ENCODE measurements at places on chromosomes 1 and 21.

GRCh38 chr1:54653036-54653435 is 11.4 kb downstream of the MROH7 start:
- DNase-seq, result no peak

GRCh38 chr1:20126806-20127440 is 7.6 kb upstream of the PLA2G2D start:
- DNase-seq, result no peak

DNA sequence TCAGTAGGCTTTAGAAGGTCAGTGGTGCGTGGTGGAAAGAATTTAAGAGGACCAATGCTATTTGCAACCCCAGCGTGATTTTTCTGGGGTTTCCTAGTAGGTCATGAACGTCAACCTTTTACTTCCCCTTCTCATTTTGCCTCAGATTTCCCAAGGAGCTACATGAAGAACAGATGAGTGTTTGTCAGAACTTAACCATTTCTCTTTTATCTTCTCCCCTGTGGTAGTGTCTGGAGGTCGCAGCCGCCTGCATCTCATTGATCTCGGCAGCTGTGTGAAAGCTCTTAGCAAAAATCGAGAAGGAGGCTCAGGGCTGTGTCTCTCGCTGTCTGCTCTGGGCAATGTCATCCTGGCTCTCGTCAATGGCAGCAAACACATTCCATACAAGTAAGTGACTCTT is 491.1 kb downstream of the KIF26B start:
- DNase-seq, result no peak

GRCh38 chr1:165316153-165316772 is 40.3 kb downstream of the LMX1A start:
- no peak for DNase-seq

DNA sequence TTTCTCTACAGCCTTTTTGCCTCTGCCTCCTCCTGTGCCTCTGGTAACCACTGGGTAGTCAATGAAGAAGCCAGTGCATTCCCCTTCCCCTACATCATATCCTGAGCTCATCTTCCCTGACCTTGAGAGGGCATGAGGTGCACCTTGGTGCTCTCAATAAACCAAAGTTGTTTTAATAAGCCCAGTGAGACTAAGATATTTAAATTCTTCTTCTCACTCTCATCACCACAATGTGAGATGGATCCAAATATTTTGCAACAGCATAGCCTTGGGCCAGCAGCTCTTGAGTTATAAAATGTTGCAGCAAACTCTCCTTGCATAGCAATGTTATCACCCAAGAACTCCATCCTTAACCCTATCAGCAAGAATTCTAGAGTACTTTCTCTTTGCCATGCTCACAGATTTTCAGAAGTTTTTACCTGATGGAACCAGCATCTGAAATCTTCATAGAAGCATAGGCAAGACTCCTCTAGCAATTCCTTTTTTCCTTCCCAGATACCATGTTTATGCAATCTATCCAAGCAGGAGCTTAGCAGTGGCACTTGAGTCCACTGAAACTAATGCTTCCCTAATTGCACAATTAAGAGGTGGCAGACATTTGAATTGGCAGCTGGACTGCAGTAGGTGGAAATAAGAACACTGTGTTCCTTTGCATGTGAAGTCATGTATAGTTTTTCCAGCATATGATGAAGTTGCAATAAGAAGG is 36.8 kb downstream of the CDC7 start:
- DNase-seq, result no peak

GRCh38 chr1:228215663-228216116 is 7.8 kb downstream of the OBSCN start:
- no peak for DNase-seq

DNA sequence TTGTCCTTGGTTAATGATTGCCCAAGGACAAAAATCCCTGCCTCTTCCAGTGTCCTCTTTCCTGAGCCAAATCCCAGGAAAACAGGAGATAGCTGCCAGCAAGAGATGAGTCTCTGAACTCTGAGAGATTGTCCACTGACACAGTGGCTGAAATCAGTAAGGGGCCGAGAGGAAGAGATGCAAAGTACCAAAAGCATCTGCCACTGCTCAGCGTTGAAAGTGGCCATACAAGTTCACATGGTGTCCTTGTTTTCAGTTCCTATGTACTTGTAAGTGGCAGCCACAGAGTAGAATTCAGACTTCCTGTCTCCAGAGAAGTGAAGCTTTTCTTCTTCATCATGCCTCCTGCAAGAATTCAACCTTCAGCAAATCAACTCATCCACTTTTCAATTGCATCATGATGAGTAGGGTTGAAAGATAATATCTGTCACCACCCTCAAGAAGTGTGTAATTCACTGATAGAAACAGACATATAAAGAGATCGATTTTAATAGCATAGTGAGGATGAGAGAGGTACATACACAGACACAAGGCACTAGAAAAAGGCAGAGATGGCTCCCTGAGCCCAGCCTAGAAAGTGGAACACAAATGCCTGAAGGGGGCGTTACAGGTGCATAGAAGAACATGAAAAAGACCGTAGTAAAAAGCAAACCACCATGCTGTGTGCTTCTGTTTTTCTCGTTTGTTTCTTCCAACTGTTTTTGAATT is 185.8 kb downstream of the MRPL39 start:
- DNase-seq, result peak; percentile 65

DNA sequence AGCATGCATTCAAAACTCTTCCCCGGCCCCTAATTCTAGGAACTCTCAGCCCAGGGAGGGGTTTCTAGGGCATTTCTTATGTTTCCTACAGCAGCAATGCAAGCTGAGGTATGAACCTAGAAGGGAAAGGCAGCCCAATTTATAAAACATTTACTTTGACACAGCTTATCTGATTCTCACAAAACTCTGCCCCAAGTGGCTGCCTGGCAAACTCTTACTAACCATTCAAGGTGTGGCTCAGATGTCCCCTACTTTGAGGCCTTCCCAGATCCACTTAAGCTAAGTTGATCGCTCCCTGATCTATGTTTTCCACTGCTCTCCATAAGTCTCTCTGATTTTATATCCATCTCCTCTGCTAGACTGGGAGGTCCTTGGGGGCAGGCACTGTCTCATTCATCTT is 35.4 kb downstream of the AK2 start:
- no peak for DNase-seq

GRCh38 chr21:42554251-42554961 is 40.8 kb downstream of the SLC37A1 start:
- DNase-seq, result no peak

DNA sequence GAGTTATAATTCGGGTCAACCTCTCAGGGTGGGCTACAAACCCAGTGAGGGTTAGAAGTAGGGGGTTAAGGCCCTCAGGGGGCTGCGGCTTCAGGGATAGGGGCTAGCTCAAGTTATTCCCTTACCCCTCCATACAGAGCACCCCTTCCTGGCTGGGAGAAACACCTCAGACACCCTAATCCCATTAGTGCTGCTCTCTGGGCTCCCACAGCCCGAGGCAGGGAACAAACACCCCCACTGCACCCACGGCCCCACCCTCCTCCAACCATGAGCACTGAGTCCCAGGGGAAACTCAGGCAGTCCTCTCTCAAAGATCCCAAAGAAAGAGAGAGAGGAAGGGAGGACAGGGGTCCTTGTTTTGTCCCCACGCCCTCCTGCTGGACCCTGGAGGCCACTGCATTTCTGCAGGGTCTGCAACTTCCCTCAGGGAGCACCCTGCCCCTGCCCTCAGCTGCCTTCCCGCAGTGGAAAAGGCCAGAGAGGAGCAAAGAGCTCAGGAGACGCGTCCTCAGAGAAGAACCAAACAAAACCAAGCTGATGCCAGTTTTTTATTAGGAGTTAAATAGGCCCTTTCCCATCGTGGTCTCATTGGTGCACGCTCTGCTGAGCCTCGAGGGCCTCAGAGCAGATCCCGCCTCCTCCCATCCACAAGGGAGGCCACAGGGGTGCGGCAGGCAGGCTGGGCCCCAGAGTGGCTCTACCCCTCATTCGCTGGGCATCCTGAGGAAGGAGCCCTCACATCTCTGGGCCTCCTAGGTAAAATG is 1.4 kb upstream of the S100A4 start:
- no peak for DNase-seq

DNA sequence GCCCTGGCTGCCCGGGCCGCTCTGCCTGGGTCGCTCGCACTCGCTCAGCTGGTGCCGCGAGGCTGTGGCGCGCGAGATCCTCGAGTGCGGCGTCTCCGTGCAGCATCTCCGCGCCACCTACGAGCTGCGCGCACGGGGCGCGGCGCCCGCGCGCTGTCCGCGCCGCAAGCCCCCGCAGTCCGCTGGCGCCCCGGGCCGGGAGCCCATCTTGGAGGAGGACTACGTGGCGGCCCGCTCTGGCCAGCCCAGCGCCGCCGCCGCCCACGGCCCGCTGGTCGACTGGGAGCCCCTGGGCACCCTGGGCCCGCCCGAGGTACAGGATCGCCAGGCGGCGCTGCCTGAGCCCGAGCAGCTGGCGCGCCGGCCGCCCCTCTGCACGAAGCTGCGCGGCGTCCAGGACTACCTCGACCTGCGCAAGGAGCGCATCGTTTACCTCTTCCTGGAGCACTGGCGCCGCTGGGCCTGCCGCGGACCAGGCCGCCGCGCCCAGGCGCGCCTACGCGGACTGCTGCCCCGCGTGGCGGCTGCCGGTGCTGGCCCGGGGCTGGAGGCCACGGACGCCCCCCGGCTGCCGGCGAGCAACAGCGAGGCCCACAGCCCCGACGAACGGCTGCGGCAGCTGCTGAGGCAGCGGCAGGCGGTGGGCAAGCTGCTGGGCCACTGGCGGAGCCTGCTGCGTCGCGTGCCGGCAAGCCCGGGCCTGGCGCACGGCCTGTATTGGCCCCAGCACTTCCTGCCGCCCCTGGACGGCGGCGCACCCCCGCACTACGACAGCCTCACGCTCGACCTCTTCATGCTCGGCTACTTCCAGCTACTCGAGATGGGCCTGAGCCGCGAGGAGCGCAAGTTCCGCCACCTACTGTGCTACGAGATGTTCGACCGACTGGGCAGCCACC is 10.9 kb downstream of the TNFRSF25 start:
- peak; percentile 53 for DNase-seq

DNA sequence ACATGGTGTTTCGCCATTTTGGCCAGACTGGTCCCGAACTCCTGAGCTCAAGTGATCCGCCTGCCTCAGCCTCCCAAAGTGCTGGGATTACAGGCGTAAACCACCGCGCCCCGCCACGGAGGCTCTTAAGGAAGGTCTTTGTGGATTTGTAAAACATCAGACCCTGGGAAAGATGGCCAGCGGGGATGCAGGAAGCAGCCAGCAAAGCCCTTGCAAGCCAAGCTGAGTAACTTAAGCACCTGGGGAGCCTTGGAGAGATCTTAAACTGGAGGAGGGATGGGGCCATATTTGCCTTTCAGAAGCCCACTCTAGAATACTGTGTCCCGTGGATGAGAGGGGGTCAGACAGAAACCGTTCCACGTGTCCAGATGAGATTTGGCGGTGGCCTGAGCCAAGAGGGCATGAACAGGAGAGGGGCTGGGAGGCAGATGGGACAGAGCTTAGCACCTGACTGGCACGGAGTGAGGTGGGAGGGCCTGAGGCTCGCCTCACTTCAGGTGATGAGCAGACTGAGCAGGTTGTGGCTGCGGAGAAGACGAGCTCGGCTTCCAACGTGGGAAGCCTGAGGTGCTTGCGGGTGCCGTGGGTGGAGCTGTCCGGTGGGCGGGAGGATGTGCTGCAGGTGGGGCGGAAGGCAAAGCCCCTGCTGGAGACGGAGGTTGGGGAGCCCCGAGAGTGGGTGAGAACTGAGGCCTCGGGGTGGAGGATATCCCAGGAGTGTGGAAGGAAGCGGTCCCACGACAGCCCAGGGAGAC is 11.7 kb downstream of the C1orf216 start:
- peak; percentile 37 for DNase-seq

DNA sequence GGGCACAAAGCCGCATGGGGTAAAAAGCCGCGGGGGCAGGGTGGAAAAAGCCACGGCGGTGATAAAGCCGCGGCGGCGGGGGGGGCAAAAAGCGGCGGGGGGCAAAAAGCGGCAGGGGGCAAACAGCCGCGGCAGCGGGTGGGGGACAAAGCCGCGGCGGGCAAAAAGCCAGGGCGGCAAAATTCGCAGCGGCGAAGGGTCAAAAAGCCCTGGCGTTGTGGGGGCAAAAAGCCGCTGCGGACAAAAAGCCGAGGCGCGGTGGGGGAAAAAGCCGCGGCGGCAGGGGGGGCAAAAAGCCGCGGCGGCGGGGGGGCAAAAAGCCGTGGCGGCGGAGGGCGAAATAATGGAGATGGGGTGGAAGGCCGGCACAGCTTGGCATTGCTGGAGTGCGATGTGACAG is 3902.9 kb downstream of the SRGAP2C start:
- DNase-seq, result no peak

DNA sequence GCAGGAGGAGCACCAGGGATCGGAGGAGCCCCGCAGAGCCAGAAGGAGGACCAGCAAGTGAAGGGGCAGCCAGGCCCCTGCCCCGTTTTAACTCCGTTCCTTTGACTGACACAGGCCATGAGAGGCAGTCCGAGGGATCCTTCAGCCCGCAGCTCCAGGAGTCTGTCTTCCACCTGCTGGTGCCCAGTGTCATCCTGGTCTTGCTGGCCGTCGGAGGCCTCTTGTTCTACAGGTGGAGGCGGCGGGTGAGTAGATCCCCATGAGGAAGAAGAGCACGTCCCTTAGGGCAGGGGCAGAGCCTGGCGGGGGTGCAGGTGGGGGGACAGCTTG is 13.3 kb downstream of the CSF1 start:
- no peak for DNase-seq

DNA sequence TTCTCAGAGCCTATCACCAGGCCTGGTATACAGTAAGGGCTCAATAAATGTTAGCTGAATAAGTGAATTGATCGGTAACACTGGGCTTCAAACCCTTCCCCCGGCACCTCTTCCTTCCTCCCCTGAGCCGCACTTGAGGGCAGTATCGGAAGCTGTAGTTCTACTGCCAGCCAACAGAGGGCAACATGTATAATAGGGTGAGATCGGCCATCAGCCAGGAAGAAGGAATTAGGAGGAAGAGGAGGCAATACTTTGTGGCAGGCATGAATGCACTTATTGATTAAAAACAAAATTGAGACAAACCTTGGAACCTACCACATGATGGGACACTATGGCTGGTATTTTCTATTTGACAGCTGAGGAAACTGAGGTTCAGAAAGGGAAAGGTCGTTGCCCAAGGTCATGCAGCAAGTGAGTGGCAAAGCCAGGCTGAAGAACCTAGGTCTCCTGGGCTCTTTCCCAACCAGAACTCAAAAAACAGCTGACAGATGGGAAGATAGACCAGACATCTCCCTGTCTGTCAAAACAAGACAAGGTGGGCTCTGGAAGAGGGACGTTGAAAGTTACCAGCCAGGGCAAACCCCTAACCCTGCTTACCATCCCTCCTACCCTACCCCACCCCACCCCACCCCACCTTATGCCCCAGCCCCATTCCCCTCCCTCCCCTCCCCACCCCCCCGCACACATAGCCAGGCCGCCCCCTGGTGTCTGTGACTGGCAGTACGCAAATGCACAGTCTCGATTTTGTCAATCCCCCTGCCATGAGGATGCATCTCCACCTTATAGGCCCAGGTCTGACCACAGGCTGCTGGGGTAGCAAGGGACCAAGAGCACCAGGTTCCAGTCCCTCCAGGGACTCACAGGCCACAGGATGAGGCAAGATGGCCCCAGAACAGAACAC is 107.3 kb upstream of the RUNX3 start:
- DNase-seq, result peak; percentile 71

DNA sequence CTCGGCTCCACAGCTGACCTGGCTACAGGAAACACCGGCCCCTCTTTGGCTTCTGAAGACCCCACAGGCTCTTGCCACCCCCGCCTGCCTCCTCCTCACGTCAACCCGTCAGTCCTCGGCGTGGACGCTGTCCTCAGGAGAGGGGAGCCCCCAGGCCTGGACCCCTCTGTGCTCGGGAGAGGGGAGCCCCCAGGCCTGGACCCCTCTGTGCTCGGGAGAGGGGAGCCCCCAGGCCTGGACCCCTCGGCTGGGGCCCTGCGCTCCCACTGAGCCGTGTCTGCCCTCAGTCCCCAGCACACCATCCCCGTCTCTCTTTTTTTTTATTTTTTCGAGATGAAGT is 26.0 kb upstream of the C1orf159 start:
- no peak for DNase-seq

Data from activated naive CD4-positive, alpha-beta T cell treated with Interleukin-2 at 50 U/mL for 16 hours (primary cell).